ENCODE measurements at places on chromosomes 7 and 10.

GRCh38 chr7:67487316-67487715 is 490.7 kb downstream of the TYW1 start:
- no peak for DNase-seq

- DNase-seq = no peak
Measured at GRCh38 chr7:1253681-1254181, 21.1 kb downstream of the UNCX start.

DNA sequence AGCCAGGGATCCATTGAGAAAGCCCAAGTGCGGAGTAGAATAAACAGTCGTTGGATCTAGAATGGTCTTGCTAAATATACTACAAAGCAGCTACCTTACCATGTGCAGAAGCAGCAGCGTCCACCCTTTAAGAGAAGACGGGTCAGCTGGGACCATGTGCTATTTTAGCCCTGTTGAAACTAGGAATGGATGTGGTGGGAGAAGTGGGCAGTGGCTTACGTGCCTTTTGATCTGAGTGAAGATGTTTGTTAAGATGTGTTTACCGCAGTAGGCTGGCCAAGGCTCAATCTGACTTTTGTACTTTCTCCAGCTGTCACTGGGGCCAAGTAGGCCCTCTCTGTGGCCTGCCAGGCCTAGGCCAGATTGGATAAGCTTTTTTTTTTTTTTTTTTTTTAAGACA is 9.2 kb downstream of the HABP2 start:
- no peak for DNase-seq

GRCh38 chr10:44983895-44984278 is 5.3 kb upstream of the DEPP1 start:
- DNase-seq = no peak

DNA sequence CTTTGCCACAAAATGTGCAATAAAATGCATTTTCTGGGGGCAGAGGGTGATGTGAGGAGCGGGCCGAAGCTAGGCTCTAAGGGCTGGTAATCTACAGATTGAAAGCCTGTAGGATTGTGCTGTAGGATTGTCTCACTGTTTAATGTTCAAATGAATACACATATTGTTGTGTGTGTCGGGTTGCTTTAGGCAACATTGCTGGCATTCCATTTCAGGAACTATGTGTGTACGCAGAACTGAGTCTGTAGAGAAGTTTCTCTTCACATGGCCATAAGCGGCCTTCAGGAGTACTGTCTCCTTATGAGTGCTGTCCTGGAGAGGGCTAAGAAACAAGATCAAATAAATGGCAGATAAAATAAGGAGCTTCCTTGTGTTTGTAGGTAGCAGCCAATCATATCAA is 540.2 kb downstream of the GATA3 start:
- DNase-seq = no peak

GRCh38 chr7:91127325-91127724 is 136.9 kb upstream of the FZD1 start:
- no peak for DNase-seq

- no peak for DNase-seq
Measured at GRCh38 chr10:111077785-111078504, 1.1 kb downstream of the ADRA2A start.

DNA sequence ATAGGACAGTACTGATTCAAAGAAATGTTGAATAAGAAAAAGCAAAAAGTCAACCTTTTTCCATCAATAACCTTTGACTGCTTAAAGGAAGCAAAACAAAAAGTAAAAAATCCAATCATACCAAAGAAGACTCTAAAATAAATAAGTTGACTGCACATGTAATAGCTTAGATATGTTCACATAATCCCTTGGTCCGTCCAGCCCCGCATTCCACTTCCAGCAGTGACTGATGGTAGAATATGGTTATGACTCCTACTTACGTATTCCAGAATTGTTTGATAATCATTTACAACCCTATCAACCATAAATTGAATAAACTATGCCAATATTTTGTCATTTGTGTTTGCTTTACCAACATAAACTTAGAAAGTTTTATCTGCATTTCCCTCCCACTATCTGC is 77.9 kb downstream of the CTNNA3 start:
- no peak for DNase-seq
